ENCODE measurements at places on chromosomes 7 and 10.
A peak's percentile ranks its signal among the peaks of the same experiment; 100 is the strongest.

DNA sequence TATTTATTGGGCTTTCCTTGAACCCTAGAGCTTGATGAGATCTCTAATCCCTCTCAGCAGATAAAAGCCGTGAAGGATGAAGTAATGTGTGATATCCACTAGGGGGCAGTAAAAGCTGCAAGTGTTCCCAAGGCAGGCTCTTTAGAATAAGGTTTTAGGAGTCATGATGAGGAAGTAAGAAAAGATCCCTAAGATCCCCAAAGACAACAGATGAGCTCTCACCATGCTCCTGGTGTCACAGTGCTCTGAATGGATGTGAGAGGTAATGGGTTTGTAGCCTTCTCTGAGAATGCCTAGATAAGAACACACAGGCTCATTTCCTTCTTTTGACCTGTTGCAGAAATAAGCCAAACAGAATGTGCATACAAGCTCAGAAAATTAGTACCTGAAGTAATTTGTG, 70.4 kb upstream of the ITPRID1 start:
- no peak for DNase-seq

GRCh38 chr10:86289577-86289868, 77.1 kb downstream of the GRID1 start:
- DNase-seq, result no peak

- no peak for DNase-seq
These were observed 29.3 kb downstream of the CYCS start for GRCh38 chr7:25095516-25096345.

DNA sequence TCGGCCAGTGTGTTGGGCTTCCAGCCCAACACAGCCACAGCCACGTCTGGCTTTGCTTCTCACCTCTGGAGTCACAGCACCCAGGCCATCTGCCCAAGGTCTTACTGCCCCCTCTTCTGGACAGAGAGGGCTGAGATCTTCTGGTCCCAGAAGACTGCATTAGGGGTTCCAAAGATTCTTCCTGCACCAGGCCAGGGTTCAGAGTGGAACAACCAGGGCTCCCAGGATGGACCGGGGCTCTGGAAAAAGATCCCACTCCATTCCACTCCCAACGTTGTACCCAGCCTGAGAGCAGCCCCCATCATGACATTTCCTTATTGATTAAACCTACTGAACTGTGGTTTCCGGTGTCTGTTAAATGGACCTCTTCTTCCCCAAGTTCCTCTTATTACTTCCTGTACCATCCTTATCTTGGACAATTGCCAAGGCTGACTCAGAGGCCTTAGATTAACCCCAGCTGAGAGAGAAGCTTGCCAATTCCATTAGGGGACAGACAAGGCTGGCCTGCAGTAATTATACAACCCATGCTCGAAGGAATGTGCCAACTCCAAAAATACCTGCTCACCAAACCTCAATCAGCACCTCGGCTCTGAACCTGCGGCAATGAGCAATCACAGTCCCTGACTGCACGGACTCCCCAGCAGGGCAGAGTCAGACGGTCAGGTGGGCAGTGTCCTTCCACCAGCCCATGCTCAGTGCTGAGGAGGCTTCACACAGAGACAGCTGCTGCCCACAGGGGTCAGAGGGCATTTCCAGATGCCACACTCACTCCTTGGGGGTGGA, 47.9 kb upstream of the NPFFR1 start:
- DNase-seq, result peak; percentile 41

DNA sequence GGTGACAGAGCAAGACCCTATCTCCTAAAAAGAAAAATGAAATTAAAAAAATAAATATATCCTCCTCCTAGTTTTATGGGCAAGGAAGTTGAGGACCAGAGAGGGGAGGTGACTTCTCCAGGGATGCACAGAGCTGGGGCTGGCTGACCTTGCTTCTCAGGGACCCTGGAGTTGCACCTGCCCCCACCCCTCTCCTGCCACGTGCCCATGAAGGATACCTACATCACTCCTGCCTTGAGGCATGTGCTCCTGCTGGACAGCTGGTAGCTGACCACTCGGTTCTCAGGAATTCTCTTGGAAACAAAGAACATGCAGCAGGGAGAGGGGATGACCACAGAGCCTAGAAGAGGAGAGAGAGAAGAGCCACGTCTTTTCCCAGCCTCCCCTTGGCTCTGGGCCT, 522 bp downstream of the CCL24 start:
- DNase-seq, result no peak

DNA sequence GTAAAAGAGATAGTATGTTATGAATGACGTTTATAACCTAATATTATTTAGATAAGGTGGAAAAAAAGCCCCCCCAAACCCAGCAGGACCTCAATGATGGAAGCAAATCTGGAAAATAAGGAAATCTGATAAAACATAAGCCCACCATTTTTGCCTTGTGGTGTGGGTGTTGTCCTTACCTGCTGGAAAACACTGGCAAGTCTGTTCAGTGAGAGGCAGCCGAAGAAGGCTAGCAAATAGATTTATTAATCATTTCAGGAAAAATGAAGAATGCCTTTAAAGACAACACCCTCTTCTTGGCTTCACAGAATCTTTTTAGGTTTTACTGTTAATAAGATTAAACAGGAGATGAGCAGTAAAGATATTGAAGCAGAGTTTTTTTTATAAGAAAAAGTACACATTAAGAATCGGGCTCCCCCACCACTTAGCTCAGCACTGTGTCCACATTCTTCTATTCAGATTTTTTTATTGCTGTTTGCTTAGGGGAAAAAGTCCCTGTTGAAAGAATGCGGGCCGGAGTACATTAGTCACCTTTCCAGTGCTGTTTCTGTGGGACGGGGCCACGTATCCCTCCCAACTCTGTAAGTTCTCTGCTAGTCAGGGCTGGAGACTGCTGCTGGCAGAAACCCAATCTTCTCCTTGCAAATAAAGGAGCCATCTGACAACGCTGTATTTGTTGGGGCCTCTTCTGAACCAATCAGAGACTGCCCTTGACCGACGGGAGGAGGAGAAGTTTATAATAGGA, 104.1 kb downstream of the EVX1 start:
- DNase-seq, result peak; percentile 46

- no peak for DNase-seq
These were observed 23.8 kb downstream of the CHST15 start for GRCh38 chr10:124069341-124070264.
